ENCODE measurements at places on chromosomes 3 and 15.

DNA sequence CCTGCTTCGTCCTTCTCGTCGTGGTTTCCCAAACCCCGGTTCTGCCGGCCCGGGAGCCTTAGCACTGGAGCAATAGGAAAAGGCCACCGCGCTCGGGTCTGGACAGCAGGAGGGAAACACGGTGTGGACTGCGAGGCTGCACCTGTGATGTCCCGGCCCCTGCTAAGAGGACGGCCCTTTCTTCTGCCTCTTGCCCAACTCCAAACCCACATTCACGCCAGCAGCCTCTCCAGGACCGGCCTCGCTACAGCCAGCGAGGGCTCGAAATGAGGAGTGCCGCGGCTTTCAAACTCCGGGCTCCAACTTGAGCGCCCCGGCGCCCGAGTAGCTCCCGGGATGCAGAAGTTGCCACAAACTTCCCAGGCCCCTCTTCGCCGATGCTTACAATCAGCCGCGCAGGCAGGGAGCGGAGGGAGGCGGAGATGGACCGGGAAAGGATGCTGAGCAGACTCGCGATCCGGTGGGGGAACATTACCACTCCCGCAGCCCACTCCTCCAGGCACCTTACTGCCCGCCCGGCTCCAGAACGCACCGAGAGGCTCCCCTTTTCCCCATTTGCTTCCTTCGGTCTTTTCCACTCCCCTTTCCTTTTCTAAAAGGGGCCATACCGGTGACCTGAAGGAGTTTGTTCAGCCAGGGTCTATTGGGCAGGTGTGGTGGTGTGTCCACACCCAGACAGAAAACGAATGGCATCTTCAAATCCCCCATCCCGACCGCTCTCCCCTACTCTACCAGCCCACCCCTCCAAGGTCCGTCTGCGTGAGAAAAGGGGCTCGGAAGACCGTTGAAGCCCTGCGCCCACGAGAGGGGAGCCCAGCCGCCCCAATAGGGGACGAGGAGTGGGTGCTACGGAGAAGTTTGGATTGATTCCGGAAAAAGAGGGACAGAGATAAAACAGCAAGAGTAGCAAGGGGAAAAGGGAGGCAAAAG, 18.8 kb upstream of the SATB1 start:
- no peak for DNase-seq

DNA sequence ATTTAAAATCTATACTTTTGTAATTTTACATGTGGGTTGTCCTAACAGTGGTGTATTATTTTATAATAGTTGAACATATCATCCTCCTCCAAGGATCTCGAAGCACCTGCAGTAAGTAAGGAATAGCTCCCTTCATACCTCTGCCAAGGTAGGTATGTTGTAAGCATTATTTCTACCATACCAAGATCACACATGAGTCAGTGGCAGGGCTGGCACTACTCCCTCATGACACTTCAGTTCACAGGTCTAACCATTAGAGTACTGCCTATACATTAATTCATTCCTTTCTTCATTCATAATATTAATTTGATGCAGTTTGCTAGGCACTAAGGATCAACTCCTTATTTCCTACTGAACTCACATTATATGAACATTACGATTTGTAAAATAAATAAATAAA, 11.9 kb upstream of the LEKR1 start:
- no peak for DNase-seq

DNA sequence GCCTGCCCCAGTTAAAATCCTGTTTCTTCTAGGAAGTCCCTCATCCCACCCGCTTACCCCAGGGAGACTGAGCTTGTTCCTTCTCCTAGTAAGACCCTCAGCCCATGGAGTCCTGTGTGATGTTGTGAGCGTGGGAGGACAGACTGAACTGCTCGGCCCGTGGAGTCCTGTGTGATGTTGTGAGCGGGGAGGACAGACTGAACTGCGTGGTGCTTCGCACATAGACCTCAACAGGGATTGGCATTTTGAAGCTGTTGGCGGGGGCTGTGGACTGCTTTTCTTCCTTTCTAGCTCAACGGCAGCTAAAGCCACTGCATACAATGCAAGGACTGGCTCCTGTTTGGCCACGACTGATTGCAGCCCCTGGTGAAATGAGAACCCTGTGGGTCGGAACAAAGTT, 1.6 kb upstream of the SPTBN5 start:
- no peak for DNase-seq

- DNase-seq, result no peak
Observed at GRCh38 chr15:39345176-39345575, 235.7 kb upstream of the THBS1 start.

GRCh38 chr15:60444289-60444912, 34.5 kb downstream of the ICE2 start:
- DNase-seq, result no peak

DNA sequence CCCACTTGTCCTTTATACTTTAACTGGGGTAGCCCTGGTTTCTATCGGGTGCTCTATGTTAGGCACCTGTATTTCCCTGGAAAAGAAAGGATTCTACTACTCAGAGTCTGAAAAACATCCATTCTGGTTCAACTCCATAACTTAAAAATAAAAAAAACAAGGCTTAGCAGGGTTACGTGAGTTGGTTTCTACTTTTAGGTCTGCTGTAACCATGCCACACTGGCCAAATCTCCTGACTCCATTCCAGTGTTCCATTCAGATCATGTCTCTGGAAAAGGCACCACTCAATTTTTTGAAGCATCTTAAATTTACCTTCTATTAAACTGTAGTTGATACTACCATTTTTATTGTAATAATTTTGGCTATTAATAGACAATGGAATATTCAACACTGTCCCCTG, 62.1 kb downstream of the CAPN3 start:
- no peak for DNase-seq

DNA sequence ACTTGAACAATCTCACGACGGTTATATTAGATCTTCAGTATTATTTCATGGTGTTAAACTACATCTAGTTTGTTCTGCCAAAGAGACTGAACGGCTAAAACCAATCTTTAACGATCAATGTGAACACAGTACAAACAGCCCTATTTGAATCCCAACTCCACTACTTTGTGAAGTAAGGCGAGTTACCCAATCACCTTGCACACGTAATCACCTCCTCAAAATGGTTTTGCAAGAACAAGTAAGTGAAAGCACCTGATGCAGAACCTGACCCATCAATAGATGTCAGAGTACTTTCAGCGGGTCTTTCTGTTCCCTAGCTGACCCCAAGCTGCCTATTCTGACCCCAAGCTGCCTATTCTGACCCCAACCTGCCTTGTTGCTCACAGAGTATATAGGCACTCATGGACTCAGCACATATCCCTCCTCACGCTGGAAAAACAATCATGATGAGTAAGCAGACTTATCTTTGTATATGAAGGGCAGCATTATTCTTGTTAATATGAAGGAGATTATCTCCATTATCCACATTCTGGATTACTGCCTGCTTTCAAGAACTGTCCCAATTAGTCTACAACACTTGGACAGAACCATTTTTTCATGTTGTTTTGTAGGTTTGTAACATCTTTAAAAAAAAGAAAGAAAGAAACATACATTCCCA, 3.7 kb downstream of the KPNA1 start:
- no peak for DNase-seq

DNA sequence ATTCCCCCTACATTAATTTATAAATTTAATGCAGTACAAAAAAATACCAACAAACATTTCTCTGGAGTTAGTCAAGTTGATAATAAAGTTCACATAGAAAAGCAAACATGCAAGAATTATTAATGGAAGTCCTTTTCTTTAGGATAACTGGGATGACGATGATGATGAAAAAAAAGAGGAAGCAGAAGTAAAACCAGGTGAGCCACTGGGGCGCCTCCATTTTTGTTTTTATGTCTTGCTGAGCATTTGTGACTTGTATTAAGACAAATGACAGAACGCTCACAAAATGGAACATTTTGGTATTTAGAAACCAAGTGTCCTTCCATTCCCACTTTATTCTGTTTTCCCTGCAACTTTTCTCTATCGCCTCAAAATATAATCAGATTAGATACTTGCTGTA, 13.8 kb downstream of the EIF3J start:
- no peak for DNase-seq

DNA sequence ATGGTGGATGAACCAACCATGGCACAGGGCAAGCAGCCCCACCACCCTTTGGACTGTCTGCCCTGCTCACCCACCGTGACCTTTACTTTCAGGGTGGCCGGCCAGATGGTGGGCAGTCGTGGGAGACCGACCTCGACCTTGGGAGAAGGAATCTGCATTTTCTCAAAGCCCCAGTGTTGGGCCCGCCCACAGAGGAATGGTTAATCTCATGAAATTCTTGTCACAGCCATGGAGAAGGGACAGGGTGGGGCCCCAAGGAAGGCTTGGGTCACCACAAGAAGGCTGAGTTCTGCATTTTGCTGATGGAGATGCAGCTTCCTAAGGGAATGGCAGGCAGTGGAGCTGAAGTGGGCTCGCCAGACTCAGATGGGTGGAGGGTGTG, 2.9 kb downstream of the PLXND1 start:
- no peak for DNase-seq

DNA sequence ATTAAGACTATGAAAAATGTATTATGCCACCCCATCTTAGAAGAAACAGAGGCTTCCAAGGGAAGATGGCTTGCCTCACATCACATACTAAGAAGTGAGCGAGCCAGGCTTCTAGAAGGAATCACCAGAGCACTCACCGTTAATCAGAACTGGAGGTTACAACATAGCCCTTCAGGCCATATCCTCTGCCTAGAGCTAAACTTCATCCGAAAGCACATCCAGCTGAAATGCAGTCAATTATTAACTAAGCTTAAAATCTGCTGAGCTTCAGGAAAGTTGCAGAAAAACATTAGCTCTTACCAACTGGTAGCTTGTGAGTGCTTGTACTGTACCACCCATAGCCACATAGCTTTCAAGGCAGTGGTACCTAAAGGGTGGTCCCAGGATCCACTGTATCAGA, 483.2 kb downstream of the TBL1XR1 start:
- no peak for DNase-seq

DNA sequence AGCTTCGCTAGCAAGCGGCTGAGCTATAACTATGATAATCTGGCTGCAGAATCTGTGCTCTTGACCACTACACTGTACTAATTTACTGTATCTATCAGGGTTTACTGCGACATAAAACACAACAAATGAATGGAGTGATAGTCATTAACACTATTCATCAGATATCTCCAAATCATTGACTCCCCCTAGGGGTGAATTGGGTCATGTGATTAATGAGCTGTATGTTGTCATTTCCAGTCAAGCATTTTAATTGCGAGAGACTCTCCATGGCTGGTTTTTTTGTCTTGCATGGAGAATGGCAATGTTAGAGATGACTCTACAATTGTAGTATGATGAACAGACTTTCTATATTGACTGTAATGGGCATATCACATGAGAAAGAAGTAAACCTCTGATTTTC, 10.5 kb upstream of the TM4SF18 start:
- no peak for DNase-seq

DNA sequence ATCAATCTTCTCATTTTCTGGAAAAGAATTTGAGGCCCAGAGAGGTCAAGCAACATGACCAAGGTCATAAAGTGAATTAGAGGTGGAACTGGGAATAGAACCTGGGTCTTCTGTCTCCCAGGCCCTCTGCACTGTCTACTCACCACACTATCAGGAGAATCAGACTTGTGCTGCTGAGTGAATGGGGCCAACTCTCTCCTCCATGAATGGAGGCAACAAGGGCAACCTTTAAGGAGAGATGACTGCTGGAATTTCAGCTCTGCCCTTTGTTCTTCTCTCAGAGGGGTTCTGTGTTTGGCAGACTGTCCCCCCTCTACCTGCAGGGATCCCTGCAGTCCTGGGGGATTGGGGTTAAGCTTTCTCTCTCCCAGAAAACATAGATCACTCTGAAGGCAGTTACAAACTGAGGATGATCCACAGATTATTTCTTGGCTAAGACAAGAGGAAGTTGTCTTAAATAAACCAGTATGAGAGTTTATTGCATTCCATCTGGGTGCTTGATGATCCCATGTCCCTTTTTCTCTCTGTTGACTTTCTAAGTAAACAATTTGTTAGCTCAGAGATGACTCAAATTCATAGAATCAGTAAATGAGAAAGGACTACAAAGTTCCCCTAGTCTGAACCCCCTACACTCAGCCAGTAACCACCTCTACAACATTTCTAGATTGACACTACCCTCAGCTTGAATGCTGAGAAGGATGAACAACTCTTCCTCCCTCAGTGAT, 99.0 kb upstream of the LIPC start:
- DNase-seq, result no peak

- DNase-seq, result no peak
Observed at GRCh38 chr3:32839714-32840085, 21.9 kb downstream of the TRIM71 start.

DNA sequence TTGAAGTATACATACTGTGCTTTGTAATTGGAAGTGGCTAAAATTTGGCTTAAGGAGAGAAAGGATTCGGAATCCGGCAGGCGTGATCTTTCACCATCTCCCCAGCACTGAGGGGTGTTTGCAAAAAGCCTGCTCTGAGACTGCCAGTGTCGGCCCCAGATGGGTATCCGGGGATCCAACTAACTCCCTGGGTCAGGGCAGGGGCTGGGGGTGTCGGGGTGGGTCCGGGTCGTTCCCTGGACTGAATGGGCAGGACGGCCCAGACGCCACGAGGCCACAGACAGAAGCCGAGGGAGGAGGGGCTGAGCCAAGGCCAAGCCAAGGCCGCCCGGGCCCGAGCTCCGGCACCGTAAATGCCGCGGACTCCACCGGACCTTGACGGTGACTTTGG, 349 bp downstream of the PPIB start:
- no peak for DNase-seq

GRCh38 chr3:184341925-184342324, 4.5 kb downstream of the FAM131A start:
- no peak for DNase-seq

DNA sequence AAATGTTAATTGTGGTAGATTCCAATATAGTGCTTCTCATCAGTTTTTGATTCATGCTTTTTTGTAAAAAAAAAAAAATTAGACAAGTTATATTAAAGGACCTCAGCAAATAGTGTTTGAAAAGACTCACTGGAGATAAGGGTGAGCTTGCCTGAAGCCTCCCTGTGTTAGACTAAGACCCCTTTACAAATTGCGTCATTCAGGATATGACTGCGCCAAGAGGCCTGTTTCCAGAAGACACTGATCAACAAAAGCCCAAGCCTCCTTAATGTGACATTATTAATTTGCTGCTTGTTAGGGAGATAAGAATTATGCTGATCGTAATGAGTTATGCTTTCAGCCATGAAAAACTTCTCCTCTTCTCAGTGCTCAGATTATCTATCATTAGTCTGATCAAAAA, 13.0 kb upstream of the DNAJC13 start:
- no peak for DNase-seq

DNA sequence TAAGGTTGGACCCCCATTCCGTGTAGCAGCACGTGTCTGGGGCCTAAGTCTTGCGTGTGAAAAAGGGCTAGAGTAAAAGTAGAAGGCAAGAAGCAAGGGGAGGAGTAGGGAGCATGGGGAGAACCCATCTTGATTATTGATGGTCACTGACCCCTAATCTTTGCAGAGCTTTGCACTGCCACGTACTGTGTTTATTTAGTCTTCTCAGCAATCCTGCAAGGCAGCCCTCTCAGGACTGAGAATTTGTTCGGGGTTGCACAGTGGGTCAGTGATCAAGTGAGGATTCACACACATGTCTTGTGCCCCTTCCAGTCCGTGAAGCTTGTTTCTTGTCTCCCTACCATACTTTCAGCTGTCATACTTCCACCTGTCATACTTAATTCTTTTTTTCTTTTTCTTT, 7.2 kb downstream of the SEMA4B start:
- no peak for DNase-seq
